T-helper 22 cell (primary cell): ENCODE measurements at places on chromosomes 2 and 18.

DNA sequence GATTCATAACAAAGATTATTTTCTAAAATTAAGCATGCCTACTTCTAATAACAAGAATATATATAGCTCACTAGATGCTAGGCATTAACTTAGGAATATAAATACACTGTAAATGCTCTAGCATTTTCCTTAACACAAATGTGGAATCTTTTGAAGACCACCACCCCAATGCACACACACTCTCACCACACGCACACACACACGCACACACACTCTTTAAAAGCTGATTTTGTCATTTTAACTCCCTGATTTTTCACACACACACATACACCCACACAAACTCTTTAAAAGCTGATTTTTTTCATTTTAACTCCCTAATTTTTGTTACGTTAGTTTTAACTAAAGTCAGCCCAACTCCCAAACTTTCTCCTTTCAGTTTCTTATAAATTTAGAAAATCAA is 3.0 kb downstream of the COL5A2 start:
- DNase-seq, result no peak

GRCh38 chr2:38685116-38685735 is 19.3 kb downstream of the GALM start:
- no peak for DNase-seq

DNA sequence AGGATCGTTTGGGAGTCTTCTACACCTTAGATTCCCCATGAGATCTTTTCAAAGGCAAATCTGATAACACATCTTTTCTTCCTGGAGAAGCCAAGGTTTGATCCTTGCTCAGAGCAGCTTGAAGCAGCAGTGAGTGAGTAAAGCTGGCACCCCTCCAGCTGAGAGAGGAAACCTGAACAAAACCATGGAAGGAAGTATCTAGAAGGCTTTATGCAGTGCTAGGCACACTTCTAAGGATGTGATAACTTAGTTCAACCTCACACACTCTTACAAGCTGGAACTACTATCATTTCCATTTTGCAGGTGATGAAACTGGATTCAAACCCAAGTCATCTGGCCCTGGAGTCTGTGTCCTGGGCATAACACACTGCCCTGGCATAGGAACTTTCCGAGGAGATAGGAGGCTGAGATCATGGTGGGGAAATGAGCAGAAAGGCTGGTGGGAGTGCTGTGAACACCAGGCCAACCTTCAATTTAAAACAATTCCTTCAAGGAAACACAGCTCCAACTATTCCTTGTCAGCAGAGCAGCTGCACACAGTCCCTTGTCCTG is 71.2 kb downstream of the CTAGE1 start:
- DNase-seq, result no peak

- DNase-seq, result no peak
These were observed 1.1 kb downstream of the NAT8 start for GRCh38 chr2:73640946-73641766.

GRCh38 chr18:44682201-44682870 is 1.6 kb downstream of the SETBP1 start:
- no peak for DNase-seq

- DNase-seq, result no peak
These were observed 148.6 kb upstream of the KCNJ3 start for GRCh38 chr2:154549869-154550268.

DNA sequence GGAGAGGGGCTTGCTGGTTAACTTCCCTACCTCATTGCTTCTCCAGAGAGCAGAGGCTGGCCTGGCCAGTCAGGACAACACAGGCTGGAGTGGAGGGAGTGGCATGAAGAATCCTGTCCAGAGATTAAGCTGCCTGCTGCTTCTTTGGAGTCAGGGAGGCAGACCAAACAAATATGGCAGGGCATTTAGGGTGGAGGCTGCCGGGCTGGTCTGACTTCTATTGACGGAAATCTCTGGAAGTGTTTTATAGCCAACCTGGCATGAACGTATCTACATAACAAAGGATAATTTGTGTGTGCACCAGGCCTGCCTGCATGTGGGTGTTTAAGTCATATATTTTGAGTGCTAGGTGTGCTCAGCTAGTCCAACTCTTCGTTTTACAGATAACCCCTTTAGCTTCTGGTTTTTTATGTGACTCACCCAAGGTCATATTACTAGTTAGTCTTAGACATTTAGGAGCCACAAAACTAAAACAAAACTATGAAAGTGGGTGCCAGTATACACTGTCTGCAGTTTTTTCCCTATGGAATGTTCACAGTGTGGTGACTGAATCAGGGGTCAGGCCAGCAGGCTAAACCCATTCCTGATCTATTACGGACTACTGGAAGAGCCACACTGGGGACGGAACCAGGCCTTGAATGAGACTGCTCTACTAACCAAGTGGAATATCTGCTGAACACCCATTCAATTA is 5.5 kb downstream of the NPC1 start:
- DNase-seq, result no peak

DNA sequence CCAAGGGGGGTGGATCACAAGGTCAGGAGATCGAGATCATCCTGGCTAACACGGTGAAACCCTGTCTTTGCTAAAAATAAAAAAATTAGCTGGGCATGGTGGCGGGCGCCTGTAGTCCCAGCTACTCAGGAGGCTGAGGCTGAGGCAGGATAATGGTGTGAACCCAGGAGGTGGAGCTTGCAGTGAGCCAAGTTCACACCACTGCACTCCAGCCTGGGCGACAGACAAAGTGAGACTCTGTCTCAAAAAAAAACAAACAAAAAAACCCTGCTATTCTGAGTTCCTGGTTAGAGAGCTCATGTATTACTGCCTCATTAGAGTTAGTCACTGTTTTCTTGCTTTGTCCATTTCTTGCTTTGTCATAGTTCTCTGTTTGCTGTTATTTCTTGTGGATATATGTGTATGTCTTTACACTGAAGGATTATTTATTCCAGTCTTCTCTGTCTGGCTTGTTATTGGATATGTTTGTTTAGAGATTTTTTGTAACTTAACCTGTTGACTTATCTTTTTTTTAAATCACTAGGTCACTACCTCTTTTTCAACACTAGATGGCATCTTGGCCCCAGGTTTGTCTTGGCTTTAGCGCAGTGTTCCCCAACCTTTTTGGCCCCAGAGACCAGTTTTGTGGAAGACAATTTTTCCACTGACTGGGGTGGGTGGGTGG is 17.0 kb downstream of the TTLL4 start:
- DNase-seq, result no peak

DNA sequence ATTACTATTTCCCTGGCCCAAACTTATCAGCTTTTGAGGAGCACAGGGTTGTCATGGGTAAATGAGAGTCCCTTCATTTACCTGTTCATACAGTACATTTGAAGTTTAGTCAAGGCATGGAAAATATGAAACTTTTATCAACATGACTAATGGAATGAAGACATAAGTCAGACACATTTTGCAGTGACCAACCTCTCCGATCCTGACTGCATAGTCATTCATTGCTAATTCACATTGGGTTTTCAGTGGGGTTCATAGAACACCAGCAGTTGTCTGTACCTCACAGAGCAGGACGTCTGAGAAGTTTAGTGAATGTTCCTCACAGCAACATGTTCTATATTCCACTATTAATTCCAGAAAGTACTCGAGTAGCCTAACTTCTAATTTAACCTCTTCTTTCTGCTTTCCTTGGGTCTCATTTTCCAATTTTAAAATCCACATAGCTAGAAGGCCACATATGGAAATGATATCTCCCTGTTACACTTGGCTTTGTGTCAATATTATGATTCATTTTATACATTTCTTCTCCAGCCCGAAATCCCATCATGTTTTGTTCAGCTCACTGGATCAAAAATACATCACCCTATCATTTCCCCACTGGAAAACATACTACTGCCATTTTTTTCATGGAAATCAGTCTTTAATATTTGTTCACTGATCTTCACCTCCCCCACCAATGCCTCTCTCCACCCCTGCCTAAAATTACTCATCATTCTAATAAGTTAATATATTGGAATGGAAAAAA is 65.9 kb downstream of the CDH20 start:
- no peak for DNase-seq

GRCh38 chr2:234691214-234691575 is 194.3 kb upstream of the ARL4C start:
- DNase-seq, result no peak

DNA sequence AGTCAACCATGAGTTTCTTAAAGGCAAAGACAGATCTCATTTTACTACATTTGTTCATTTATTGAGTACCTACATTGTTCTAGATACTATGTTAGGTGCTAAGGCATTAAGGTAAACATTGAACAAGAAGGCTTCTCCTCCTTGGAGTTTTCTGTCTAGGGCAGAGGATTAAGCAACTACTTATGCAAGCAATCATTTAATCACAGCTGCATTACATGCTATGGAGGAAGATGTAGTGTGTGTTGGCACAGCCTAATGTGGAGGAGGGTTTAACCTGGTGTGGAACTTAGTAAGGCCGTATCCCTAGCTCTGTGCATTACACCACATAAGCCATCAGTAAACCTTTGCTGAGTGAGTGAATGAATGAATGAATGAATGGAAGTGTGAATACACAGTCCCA is 106.5 kb upstream of the MAP3K20 start:
- no peak for DNase-seq

- DNase-seq, result no peak
These were observed 55.6 kb downstream of the GREB1 start for GRCh38 chr2:11589316-11589940.

GRCh38 chr2:150441784-150442183 is 45.7 kb downstream of the RND3 start:
- DNase-seq, result no peak

DNA sequence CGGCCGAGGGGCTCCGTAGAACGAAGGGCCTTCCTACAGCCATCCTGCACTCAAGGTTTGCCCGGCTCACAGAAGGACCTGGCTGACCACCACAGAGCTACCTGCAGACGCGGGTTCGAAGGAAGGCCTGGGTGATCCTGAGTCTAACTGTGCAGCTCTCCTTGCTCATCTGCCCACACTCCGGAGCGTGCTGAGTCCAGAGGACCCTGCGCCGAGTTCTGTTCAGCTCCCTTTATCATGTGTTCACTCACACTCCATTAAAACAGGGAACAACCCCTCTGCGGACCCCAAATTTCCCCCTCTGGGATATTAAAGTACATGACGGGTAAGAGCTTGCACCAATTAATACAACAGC is 138.3 kb downstream of the PXDN start:
- DNase-seq, result no peak

DNA sequence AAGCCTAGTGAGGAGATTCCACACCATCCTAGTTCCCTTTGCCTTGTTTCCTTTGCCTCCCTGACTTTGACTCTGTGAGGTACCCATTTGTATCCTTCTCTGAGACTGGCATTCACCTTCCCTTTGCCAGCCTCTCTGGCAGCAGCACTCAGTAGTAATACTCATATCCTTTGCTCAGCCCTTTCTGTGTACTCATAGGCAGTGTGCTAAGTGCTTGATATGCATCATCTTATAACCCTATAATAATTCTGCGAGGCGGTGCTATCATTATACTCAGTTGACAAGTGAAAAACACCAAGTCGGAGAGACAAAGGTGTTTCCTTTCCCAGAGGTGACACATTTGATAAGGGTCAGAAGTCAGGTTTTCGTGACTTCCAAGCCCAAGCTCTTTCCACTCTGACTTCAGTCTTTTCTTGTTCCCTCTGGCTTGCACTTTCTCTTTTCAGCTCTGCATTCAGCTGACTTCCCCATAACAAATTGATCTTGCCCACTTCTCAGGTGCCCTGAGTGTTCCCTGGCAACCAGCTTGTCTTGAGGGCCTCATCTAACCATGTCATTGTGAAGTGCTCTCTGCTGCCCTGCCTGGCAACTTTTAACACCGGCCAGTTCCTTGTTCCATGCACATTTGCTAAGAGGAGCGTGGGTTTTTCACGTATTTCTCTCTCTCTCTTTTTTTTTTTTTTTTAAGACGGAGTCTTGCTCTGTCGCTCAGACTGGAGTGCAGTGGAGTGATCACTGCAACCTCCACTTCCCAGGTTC is 94.5 kb upstream of the UPP2 start:
- no peak for DNase-seq

GRCh38 chr2:144501118-144501517 is 18.8 kb downstream of the ZEB2 start:
- no peak for DNase-seq

DNA sequence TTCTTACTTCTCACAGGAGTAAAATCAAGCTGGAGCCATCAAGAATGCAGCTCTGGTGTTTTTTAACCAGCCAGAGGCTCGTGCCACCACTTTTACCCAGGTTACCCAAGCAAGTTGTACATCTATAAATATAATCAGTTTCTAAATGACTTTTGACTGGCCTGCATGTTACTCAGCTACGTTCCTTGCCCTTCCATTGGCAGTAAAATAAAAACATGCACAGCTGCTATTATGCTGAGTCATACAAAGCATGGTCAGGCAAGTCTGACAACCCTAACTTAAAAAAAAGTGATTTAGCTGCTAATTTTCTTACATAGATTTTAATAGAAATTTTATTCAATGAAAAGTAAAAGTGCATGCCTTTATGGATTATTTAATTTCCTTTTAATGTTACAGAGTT is 111.7 kb upstream of the CSRNP3 start:
- DNase-seq, result no peak

- no peak for DNase-seq
These were observed 342.1 kb downstream of the SLC4A3 start for GRCh38 chr2:219969508-219969907.

- DNase-seq, result no peak
These were observed 1.8 kb upstream of the CDH2 start for GRCh38 chr18:28178720-28179119.

- no peak for DNase-seq
These were observed 191.3 kb downstream of the TFCP2L1 start for GRCh38 chr2:121093692-121094091.

- DNase-seq, result no peak
These were observed 61.2 kb upstream of the B3GNT7 start for GRCh38 chr2:231334179-231334930.

DNA sequence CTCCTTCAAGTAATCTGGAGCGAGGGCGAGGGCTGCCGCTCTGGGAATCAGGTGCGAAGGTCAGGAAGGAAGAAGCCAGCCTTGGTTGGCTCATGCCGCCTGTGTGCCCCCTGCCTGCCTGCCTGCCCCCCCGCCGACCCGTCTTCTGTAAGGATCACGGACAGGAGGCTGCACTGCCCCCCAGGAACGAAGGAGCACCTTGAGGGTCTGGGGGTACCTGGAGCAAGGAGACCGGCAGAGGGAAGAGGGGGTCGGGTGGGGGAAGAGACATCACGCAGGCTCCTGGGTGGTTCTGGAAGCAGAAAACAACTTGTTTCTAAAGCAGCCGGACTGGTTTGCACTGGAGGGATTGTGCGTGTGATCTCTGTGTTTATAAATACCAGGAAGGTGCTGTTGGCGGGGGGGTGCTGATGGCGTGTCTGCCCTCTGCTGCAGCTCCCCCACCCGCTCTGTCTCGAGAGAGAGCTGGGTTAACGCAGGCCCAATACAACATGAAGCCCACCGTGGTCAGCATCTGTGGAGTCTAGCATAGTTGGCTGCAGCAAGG is 1.7 kb downstream of the FOSL2 start:
- no peak for DNase-seq

GRCh38 chr2:206996556-206997065 is 57.3 kb downstream of the CPO start:
- no peak for DNase-seq
